ENCODE measurements at places on chromosomes 4 and X. TPM values are rescaled to one million over a fixed set of nuclear protein-coding genes. Genes with fewer than 3 reads are reported as not detected.

Gene MAOA
- 51.3 TPM for polyA plus RNA-seq

Gene RP2
- polyA plus RNA-seq, result 8.5 TPM

Gene LRAT
- polyA plus RNA-seq, result 0.25 TPM

Gene DMP1
- 1.1 TPM for polyA plus RNA-seq

Gene ARHGEF6
- 37.2 TPM for polyA plus RNA-seq

DNA sequence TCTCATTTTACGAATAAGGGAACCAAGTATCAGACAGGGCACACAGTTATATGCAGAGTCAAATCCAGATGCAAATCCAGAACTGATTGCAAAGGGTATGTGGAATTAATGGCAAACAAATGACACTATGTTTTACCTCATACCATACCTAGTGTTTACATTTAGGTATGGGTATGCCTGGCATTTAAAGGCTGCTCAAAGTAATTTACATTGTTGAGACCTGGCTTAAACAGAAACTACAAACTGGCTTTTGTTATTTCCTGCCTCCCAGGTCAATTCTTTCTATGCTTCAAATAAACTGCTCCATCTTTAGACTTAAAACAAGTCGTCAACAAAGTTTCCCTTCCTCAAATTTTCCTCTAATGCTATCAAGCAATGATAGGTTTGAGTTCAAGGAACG, 33.7 kb downstream of the ANKRD17 start:
- DNase-seq, result no peak

- no peak for DNase-seq
Measured at GRCh38 chr4:110704748-110705439, 82.0 kb upstream of the PITX2 start.

GRCh38 chr4:175373031-175373430, 439.0 kb downstream of the GPM6A start:
- DNase-seq, result no peak

GRCh38 chr4:3680656-3681055, 85.5 kb upstream of the ADRA2C start:
- DNase-seq, result no peak

GRCh38 chrX:116289592-116289991, 119.0 kb downstream of the AGTR2 start:
- no peak for DNase-seq

DNA sequence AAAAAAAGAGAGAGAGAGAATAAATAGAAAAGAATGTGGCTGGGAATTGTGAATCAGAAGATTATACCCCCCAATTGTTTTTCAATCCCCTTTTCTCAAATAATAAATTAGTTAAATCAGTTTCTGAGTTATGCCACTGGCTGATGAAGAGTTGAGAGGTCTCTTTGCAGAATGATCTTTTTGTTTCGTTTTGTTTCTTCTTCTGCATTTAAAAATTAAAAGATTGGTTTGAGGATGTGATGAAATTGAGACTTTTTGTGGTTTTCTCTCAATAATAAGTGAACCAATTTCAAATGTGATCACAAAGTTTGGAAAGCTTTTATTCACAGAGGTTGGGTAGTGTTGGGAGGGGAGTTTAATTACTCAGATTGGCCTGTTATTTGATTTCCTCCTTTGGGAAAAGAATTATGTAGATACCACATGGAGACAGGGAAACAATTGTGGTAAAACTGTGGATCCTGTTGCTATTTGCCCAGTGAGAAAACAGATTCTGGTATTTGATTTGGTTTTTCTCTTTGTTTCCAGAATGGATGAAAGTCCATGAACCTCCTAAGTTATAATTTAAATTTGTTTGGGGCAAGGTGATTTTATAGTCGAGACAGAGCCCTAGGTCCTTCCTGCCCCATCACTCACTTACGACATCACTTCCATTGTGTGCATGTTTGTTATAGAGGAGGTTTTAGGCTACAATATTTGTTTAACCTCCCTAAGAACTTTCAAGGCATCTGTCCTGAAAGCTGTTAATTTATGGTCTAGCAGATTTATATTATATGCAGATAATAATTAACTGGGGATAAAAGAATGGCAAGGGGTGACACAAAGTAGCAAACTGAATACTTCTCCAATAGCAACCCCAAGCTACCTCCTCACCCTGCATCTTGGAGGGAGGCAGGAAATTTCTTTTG, 92.0 kb upstream of the BMPR1B start:
- no peak for DNase-seq

- no peak for DNase-seq
Measured at GRCh38 chrX:8726031-8726652, 5.8 kb downstream of the ANOS1 start.

- no peak for DNase-seq
Measured at GRCh38 chr4:10299601-10300000, 157.6 kb downstream of the ZNF518B start.

DNA sequence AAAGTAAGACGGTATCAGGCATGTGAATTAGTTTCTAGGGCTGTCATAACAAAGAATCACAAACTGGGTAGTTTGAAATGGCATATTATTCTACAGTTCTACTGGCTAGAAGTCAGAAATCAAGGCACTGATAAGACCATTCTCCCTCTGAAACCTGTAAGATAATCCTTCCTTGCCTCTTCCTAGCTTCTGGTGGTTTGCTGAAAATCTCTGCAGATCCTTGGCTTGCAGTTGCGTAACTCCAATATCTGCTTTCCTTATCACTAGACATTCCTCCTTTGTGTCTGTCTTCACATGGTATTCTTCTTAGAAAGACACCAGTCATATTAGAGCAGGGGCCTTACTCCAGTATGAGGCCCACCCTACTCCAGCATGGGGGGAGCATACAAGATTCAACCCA, 19.6 kb upstream of the LCORL start:
- no peak for DNase-seq

GRCh38 chr4:43560047-43560446, 667.5 kb downstream of the GRXCR1 start:
- DNase-seq, result no peak

DNA sequence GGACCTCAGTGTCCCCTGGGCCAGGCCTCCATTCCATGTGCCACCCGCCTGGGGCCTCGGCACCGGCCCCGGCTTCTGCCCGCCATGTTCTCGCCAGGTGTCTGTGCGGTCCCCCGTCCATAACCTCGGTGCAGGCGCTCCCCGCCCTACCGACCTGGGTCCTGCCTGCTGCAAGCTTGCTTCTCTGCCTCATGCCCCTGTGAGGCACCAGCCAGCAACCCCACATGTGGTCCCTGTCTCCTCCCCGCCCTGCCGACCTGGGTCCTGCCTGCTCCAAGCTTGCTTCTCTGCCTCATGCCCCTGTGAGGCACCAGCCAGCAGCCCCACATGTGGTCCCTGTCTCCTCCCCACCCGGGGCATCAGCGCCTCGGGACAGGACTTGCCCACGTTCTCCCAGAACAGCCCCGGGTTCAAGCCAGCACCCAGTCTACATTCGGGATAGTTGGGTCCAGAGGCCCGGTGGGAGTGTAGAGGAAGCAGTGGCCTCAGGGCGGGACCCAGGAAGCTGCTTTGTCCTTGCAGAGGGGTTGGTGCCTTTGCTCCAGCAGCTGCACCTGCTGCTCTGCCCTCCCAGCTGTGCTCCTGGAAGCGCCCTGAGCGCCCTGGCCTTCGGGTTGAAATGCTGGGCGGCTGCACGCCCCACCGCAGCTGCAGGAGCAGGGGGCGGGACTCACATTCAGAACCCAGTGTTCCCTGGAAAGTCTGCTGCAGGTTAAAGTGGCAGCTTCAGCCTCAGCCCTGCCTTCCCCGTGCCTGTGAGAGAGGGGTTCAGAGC, 20.1 kb upstream of the UVSSA start:
- DNase-seq, result no peak

Data from thymus (tissue), 14 donors.